ENCODE measurements at places on chromosomes 4 and X.

- DNase-seq: no peak
Observed at GRCh38 chr4:4377732-4378460, 9.0 kb upstream of the NSG1 start.

GRCh38 chr4:57254754-57255153 lies 144.6 kb upstream of the IGFBP7 start:
- no peak for DNase-seq

GRCh38 chr4:150123796-150124677 lies 45.8 kb downstream of the DCLK2 start:
- DNase-seq: no peak

DNA sequence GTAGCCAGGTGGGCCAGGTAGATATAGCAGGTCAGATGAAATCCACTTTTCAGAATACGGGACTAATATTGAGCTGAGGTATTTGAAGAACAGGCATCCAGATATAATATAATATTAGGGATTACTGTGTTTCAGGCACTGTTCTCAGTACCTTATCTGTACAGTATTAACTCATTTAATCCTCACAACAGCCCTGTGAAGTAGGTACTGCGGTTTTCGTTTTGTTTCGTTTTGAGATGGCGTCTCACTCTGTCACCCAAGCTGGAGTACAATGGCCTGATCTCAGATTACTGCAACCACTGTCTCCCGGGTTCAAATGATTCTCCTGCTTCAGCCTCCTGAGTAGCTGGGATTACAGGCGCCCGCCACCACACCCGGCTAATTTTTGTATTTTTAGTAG lies 129.6 kb downstream of the IL1RAPL2 start:
- DNase-seq: no peak

DNA sequence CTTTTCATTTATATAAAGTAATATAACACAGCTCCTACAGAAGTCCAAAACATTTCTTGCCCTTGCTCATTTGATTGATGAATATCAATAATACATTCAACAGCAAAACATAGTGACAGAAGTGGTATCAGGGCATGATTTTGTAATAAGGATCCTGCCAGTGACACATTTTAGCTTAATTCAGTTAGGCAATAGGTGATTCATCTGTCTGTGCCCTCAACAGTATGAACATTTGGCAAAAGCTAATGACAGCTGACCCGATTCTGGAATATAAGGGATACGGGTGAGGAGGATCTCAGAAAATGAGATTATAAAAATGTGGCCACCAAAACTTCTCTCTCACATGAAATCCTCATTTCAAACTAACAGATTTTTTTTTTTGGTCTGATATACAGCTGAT lies 294.0 kb downstream of the CAMK2D start:
- DNase-seq: no peak

All from GM19239 (cell line).